ENCODE measurements at places on chromosomes 5 and 9.

- no peak for DNase-seq
Observed at GRCh38 chr9:18297056-18297841, 176.7 kb upstream of the ADAMTSL1 start.

GRCh38 chr5:135186662-135187522 lies 152.9 kb upstream of the PITX1 start:
- no peak for DNase-seq

DNA sequence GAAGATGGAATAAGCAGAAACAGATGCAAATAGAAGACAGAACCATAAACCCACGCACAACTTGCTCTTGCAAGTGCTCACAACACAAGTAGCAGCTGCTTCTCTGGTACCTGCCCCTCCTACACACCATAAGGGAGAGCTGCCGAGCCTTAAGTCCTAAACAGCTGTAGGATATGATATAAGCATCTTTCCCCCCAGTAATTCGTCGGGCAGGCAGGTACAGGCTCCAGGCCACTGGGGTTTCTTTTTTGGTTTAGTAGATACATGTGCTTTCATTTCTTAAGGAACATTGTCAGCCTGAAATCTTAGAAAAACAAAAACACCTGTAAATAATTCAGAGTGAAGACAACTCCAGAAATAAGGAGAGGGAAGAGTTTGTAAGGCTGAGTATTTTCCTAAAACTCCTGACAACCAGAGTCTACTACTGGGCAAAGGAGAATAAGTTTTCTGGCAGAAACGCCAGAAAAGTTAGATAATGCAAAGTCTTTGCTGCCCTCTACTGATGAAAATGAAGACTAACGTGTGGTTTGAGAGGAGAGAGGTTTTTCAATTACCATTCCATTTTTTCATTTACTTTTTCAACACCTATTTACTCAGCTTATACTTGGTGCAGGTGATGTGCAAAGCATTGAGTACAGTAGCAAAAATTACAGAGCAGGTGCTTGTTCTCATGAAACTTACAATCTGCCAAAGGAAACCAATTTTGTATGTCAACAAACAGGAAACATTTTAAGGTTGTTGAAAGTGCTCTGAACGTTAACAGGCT lies 20.1 kb upstream of the TCERG1 start:
- DNase-seq, result no peak

DNA sequence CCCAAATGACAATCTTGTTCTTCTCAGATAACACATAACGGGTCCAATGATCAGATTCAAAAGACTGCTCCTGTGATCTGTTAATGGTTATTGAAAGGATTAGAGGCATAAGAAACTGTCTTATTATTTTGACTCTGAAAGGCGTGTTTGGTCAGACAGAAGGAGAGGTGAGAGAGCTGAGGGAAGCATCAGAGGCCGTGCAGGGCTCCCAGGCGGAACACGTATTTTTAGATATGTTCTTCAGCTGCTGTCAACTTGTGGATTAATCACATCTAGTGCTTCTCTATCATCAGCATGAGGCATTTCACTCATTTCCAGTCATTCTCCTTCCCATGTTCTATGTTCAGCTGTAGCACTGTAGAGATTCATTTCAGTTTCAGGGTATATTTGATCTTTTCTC lies 199.8 kb downstream of the MAPKAP1 start:
- no peak for DNase-seq

GRCh38 chr9:36817160-36817834 lies 216.8 kb downstream of the PAX5 start:
- DNase-seq, result no peak

DNA sequence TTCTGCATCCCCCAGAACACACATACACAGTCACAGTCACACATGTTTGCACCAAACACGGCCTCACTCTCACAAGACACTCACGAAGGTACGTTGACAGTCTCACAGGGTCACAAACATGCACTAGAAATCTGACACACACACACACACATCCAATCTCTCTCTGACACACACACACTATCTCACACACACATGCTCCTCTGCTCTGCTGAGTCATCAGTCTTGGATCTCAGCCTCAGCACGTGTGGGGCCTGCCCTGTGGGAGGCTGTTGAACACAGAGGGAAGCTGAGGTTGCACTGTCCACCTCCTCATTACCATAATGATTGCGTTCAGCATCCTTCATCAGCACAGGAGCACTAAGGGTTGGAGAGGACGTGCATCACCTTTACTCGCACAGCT lies 188.8 kb downstream of the MTRR start:
- no peak for DNase-seq

DNA sequence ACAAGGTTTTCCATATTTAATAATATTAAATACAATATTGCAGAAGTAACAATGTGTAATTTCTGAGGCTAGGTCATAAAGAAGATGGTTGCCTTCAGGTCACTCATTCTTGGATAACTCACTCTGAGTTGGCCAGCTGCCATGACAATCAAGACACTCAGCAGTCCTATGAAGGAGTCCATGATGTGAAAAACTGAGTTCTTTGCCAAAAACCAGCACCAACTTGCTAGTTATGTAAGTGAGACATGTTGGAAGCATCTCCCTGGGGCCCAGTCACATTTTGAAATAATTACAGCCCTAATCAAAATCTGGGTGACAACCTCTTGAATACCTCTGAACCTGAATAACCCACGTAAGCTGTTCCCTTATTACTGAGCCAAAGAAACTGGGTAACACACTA lies 453.2 kb downstream of the CDH18 start:
- no peak for DNase-seq

DNA sequence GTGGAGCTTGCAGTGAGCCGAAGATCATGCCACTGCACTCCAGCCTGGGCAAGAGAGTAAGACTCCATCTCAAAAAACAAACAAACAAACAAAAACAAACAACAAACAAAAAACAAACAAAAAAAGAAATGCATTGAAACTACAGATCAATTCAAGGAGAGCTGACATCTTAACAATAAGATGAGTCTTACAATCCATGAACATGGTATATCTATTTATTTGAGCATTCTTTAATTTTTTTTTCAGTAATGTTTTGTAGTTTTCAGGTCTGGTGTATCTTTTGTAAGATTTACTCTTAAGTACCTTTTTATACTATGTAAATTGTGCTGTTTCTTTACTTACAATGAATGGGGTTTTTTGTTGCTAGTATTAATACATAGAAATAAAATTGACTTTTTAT lies 140.1 kb upstream of the DAPK1 start:
- no peak for DNase-seq

DNA sequence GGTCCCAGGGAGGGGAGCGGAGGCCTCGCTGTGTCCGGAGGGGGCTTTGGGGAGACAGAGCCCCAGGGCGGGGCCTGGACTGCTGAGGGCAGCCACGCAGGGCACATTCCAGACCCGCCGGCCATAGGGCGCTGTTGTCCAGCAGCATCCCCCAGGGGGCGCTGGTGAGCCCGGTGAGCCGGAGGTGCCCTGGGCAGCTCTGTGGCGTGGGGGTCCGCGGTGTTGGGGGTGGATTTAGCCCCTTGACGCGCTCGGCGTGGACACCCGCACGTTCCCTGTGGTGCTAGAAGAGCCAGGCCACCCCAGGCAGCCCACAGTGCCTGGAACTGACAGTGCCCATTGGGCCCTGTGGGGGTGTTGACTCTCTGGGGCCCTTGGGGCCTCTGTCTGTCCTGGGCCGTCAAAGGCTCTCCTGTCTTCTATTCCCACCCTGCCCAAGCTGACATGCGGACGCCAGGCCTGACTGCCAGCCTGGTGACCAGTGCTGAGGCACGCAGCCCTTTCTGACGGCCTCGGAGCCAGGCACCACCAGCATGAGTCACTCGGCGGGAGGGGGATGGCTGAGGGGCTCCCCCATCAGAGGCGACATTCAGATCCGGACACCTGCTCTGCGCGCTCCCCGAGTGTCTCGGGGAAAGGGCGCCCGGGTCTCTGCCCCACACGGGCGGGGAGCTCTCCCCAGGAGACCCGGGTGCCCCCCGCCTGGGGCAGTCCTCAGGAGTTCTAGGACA lies 23.9 kb downstream of the TPPP start:
- DNase-seq, result peak; percentile 62

DNA sequence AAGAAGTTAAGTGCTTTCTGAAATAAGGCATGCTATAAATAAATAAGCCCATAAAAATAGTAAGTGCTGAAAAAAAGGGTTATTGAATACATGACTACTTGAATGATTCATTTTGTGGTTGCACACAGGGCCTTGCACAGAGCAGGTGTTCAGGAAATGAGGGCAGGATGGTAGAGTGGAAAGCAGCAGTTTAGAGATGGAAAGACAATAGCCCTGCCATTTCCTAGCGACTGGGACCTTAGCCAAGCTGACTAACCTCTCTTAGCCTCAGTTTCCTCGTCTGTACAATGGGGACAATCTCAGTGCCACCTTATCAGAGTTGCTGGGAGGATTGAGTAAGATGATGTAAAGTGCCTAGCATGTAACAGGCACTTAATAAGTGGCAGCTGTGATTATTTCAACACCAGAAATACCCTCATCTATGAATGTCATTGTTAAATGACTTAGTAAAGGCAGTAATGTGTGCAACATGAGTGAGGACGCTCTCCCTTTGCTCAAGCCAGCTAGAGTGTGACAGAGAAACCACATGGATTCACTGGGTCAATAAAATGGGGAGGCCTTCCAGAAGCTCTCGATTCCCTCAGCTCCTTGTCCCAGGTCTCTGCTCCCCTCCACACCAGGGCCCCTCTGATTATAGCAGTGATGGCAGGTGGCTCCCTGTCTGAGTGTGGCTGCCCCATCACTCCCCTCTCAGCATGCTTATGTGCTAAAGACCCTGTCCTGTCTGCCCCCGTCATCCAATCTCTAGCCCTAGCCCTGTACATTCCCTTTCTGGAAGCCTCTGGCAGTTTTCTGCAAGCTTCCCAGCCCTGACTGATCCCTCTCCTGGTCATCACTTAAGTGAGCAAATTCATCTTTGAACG lies 16.0 kb upstream of the PHF19 start:
- DNase-seq, result no peak

GRCh38 chr5:149432376-149432775 lies 53.3 kb upstream of the IL17B start:
- DNase-seq, result no peak

- no peak for DNase-seq
Observed at GRCh38 chr9:107127608-107128007, 155.5 kb upstream of the RAD23B start.

DNA sequence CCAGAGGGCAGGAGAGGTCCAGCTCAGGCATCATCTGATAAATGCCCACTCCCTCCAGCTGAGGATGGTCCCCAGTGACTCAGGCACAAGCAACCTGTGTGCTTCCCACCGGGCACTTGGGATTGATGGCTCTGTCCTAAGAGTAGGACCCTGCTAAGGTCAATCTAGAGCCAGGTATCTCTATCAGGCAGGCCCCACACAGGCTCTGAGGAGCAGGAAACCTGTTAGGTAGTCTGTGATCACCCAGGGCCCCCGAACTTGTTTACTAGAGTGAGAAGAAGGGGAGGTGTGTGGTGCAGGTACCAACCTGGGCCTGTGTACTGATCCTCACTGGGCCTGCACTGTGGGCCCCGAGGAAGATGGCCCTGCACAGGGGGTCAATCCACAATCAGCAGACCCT lies 119.6 kb upstream of the FSTL4 start:
- no peak for DNase-seq

GRCh38 chr9:90967145-90967538 lies 165.5 kb downstream of the SYK start:
- DNase-seq, result no peak

- DNase-seq, result peak; percentile 36
Observed at GRCh38 chr5:123344816-123345426, 78.3 kb downstream of the CEP120 start.

- no peak for DNase-seq
Observed at GRCh38 chr5:76742583-76742982, 26.7 kb downstream of the F2R start.

DNA sequence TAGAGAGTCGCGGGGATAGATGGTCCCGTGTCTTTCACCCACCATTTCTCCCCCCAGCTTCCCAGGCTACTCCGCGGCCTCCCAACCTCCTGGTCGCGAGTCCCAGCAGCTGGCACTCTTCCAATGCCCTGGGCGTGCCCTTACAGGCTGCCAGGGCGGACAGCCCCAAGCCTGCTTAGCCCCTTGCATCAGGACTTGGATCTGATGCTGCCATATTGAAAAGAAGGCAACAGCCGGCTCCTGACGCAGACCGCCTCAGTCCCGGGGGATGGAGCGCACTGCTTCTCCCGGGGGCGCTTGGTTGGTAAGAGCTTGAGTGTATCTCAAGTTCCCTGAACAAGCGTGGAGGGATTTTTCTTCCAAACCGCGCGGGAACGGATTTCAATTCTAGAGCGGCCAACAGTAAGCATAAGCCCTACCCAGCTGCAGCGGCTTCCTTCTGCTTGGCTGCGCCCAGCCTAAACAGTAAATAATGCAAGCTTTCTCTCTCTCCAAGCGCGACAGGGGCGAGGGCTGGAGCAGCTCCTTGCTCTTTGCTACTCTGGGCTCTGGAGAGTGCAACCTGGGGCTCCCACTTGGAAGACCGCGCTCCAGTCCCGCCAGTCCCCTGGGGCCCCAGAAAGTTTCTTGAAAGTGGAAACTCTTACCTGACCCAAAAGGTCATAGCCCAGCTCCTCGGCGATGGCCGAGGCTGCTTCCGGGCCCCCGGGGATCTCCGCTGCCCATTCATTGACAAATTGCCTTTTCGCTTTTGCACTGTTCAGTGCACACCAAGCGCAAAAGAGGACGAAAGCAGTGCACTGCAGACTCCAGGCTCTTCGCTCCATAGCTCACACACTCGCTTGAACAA lies 607 bp downstream of the PCSK1 start:
- DNase-seq, result no peak

- DNase-seq, result no peak
Observed at GRCh38 chr9:87119328-87119881, 172.1 kb upstream of the GAS1 start.

GRCh38 chr9:72440992-72441847 lies 76.2 kb upstream of the ZFAND5 start:
- no peak for DNase-seq

- no peak for DNase-seq
Observed at GRCh38 chr9:108913391-108913790, 20.5 kb downstream of the ELP1 start.

Measured in tibial artery (tissue), 4 donors.